Occipital lobe (tissue), 3 donors: ENCODE measurements at places on chromosomes 4 and X. TPM values are rescaled to one million over a fixed set of nuclear protein-coding genes. Genes with fewer than 3 reads are reported as not detected.

Gene CXCL10
- total RNA-seq: 0.78 TPM

Gene CTAG1B
- total RNA-seq: not detected

Gene FRG2
- total RNA-seq: not detected

Gene CD40LG
- not detected for total RNA-seq
